ENCODE measurements at places on chromosomes 7 and 10.

GRCh38 chr7:148535217-148535616 is 55.3 kb upstream of the C7orf33 start:
- DNase-seq: peak; percentile 28

GRCh38 chr7:135420786-135421185 is 89.1 kb downstream of the CNOT4 start:
- DNase-seq: no peak

DNA sequence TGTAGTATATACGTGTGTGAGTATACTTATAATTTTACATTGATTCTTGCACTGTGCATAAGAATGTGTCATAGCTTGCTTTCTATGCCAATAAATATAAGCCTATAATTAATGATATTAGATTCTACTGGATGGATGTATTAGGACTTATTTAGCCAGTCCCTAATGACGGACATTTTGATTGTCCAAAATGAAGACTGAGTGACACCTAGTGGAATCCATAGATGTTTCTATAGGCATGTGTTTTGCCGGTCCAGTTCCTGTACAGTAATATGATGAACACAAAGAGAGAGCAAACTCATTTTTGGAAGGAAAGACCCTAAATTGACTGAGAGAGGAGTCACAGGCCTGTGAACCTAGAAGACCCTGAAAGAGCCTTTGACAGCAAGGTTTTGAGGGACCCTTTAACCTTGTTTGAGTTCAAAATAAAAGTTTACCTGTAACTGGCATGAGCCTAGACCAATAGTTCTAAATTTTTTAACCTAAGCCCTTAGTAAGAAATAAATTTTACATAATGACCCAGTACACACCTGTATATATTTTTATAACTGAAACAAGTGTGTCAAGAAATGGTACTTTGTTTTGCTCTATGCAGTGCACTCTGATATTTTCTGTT is 42.4 kb upstream of the AGBL3 start:
- DNase-seq: no peak

DNA sequence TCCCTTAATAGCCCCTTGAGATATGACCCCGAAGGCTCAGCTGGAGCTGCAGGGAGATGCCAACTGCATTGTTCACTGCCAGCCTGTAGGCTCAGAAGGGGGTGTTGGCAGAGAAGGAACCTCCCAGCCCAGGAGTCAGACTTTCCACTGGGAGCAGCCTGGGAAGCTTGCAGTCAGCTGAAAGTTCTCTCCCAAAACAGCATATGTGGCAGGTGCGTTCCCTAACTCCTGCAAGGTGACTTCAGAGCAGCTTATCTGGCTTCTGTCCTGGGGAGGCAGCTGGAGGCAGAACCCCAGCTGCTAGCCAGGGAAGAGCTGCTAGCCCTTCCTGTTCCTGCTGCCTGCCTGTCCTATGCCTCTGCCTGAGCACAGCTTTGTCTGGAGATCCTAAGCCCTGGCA is 8.1 kb downstream of the SFTPA2 start:
- no peak for DNase-seq

DNA sequence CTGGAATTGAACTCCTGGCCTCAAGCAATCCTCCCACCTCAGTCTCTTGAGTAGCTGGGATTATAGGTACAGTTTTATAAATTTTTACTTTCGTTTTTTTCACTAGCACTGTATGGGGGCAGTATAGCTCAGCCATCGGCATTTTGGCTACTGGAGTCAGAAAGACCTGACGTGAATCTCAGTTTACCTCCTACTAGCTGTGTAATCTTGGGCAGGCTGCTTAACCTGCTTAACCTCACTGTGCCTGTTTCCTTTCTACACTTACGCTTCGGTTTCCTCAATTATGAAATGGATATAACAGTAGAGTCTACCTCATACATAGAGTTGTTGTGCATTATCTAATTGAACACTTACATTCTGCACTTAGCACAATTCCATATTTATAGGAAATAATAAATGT is 16.7 kb downstream of the STN1 start:
- DNase-seq: no peak

DNA sequence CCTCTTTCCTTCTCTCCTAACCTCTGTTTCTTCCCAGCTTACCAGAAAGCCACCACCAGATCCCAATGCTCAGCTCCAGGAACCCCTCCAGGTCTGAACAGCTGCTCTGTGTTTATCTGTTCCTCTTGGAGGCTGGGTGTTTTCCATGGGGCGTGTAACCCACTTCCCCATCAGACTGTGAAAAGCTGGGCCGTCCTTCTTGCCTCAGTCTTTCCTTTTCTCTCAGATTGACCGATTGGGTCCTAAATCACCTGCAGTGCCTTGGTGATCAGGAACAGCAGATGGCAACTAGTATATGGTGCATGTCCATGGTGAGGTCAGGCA is 4.8 kb downstream of the SH3PXD2A start:
- no peak for DNase-seq

- DNase-seq: no peak
Measured at GRCh38 chr10:113316506-113316905, 236.3 kb upstream of the HABP2 start.

DNA sequence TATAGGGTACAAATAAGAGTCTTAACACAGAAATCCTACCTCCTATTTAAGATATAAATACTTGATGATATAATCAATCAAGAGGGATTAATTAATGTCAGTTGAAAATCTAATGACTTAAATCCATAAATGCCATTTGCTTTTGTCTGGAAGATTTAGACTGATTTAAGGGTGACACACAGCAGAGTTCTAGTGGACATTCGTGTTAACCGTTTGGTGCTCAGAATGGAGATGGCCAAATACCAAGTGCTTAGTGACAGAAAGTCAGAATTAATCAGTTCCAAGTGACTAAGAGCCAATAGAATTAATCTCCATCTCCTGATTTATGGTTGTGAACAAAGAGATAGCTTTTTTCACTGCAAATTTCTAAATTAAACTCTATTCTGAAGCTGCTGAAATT is 36.2 kb downstream of the NAMPT start:
- no peak for DNase-seq

GRCh38 chr7:7223250-7223649 is 40.9 kb downstream of the C1GALT1 start:
- no peak for DNase-seq

DNA sequence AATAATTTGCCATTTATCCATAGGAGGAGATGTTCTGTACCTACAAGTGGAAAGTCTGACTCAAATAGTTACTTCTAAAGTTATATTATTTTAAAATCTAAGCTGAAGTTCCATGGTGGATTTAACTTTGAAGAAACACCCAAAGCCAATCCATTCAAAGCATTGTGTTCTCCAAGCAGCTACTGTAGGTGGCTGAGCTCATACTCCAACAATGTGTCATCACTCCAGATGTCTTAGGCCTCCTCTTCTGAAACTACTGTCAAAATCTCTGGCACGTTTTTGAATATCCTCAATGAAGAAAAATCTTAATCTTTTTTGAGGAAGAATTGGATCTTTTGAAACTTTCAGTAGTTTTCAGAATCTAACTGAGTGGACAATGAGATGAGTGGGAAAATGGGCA is 169.1 kb downstream of the PTEN start:
- no peak for DNase-seq

DNA sequence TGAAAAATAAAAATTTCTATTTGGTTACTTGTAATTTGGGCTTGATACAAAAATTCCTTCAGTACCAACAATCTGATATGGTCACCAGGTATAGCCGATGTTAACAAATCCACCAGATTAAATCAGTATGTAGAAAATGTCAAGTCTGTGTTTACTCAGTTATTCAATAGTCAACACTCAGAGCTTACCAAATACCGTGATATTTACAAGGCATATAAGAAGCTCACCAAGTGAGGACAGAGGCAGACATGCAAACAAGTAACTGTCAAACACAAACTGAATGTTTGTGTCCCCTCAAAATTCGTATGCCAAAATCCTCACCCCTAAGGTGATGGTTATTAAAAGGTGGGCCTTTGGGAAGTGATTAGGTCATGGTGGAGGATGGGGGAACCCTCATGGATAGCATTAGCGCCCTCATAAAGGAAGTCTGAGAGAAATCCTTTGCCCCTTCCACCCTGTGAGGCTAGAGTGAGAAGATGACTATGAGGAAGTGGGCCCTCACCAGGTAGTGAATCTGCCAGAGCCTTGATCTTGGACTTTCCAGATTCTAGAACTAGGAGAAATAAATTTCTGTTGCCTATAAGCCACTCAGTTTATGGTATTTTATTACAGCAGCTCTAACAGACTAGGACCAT is 63.1 kb downstream of the TES start:
- no peak for DNase-seq

- DNase-seq: no peak
Measured at GRCh38 chr10:11318826-11319598, 292.4 kb downstream of the USP6NL start.

DNA sequence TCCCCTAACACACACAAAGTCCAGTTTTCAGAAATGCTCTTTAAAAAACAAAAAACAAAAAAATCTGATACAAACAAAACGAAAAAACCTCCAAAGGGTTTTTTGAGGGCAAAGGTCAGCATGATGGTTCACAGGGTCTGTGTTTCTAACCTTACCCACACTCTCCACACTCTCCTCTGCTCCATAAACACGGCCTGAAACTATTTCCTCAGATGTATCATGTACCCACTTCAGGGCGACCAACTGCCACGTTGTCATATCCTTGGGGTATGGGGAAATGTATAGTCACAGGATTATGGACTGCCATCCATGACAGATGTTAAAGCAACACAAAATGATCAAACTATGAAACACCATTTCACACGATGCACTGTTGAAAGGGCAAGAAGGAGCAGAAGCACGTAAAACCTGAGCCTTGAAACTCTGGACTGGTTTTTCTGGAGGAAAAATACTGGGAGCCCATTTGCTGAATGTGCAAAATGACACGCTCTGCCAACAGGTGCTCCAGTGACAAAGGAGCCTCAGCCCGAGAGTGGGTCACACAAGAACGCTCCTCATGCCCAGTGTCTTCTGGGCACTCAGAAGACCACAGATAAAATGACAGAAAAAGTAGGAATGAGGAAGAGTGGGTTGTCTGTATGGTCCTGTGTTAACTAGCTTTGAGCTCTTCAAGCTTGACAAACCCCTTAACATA is 15.8 kb downstream of the NAPEPLD start:
- no peak for DNase-seq

GRCh38 chr7:144379776-144380384 is 23.6 kb downstream of the NOBOX start:
- DNase-seq: no peak

- no peak for DNase-seq
Measured at GRCh38 chr10:20115894-20116293, 299.7 kb downstream of the PLXDC2 start.

DNA sequence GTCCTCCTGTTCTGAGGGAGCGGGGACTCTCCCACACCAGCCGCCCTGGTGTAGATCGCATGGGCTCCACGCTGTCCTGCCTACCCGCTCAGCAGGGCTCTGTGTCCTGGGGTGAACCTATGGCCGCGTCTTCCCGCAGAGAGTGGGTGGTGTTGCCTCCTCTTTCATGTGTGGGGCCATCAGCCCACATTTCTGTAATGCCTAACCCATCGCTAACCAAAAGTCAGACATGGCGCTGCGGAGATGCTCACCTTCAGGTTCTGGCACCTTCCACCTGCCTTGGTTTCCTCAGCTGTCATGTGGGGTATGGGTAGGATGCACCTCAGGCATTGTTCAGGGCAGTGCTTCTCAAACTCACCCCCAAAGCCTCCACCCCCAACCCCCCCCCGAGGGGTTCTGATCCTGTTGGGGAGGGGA is 50.5 kb upstream of the CAMK2B start:
- DNase-seq: no peak

DNA sequence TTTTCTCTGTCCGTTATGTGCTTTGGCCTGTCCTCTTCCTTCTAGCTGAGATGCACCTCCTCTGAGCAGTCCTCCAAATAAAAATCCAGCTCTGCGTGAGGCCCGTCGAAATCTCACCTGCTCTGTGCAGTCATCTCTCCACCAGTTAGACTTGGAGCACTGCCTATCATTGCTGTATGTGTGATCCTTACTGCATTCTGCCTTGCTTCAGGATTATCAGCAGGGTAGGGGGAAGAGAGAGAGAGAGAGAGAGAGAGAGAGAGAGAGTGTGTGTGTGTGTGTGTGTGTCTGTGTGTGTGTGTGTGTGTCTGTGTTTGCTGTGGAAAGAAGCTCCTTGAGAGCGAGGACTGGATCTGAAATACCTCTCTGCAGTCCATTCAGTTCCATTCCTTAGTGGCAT is 129.4 kb downstream of the CCNY start:
- DNase-seq: no peak

- no peak for DNase-seq
Measured at GRCh38 chr7:14487701-14488395, 414.7 kb downstream of the DGKB start.

Measured in K562 (cell line).